ENCODE measurements at places on chromosomes 4 and X.

DNA sequence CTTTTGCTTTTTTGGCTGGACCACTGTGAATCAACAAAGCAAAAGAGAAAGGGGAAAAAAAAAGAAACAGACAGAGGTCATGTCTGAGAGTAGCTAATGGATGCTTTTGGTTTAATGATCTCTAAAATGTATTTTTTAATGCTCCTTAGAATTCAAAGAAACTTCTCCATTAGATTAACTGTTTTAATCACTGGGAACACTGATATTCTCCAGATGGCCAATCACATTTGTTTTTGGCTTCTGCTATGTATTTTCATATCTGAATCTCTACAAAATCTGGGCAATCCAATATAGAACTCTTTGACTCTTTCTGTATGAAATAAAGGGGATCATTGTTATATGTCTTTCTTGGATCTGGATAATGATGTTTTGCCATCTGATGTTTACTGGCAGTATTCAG is 278.2 kb downstream of the ADGRL3 start:
- DNase-seq = no peak

GRCh38 chrX:118945921-118946320 is 28.5 kb upstream of the LONRF3 start:
- DNase-seq = no peak

GRCh38 chr4:112145790-112146501 is 692 bp downstream of the FAM241A start:
- no peak for DNase-seq

GRCh38 chr4:5998333-5998936 is 19.8 kb downstream of the C4orf50 start:
- peak; percentile 40 for DNase-seq

GRCh38 chr4:113480109-113480508 is 281.4 kb downstream of the CAMK2D start:
- DNase-seq = no peak

GRCh38 chr4:69833251-69833650 is 26.7 kb downstream of the SULT1E1 start:
- DNase-seq = no peak

DNA sequence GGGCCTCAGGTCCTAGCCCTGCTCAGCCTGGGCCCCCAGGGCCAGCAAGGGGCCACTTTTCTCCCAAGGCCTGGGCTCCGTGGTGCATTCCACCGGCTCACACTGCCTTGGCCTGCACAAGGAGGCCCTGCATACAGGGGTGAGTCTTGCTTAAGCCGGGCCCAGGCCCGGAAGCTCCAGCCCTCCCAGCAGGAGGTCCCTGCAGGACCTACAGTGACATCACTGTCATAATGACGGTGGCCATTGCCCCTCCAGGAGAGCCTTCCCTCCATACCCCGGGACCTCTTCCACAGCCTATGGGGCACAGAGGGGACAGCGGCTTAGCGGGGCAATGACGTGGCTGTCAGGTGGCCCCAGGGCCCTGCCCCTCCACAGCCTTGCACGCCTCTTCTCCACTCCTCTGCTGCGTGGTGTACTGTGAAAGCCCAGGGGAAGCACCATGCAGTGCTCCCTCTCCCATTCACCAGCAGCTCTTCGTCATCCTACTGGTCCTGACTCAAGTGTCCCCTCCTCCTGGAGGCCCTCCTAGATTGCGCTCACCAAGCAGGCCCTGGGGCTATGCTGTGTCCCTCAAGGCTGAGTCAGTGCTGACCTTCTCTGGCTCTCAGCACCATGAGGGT is 32.3 kb upstream of the AFAP1 start:
- DNase-seq = no peak

- peak; percentile 58 for DNase-seq
These were observed 160.4 kb upstream of the MAMLD1 start for GRCh38 chrX:150202641-150203247.

GRCh38 chr4:26806331-26806730 is 54.3 kb upstream of the STIM2 start:
- DNase-seq = no peak

- peak; percentile 42 for DNase-seq
These were observed 768 bp downstream of the MID2 start for GRCh38 chrX:107826238-107827029.

DNA sequence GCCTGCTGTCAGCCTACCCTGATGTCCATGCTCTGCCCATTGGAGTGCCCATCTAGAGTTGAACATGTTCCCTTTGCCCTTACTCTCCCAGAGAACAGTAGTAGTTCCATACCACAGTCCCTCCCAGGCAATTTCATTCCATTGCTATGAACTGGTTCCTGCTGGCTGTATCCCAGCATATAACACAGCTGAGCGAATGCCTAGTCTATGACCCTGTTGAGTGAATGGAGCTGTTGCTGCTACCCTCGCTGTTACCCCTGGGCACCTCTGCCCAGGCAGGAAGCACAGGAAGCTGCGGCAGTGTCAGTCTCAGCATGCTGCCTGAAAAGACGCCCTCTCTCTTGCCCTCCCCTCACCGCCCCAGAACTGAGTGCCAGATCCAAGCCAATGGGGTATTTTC is 73.3 kb downstream of the SOX3 start:
- DNase-seq = no peak

- no peak for DNase-seq
These were observed 37.6 kb downstream of the EFHC2 start for GRCh38 chrX:44305921-44306320.

GRCh38 chr4:2832309-2832980 is 11.2 kb upstream of the ADD1 start:
- DNase-seq = no peak

GRCh38 chrX:10818651-10819050 is 198.3 kb upstream of the MID1 start:
- no peak for DNase-seq

DNA sequence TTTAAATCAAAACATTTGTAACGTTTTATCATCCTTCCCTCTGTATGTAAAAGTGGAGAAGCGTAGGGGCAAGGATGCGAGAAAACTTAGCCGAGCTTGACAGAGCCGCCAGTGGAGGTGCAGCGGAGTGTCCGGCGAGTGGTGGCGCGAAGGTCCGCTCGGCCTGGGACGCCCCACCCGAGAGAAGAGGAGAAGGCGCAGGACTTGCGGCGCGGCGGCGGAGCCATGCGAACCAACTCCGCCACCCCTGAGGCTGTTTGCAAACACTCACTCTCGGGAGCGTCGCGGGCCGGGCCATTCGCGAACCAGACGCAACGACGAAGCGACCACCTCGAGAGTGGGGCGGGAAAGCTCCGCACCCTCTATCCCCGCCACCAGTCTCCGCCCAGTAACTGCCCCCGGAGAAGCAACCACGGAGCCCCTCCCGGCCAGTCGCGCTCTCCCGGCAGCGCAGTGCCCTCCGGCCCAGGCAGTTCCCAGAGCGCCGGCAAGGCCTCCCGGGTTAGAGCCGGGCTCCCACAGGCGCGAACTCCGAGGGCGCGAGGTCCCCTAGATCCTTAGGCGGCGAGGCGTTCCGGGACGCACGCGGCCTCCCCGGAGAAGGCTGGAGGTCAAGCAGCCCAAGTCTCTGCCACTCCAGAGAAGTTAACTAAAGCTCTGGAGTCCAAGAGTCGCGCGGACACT is 2.3 kb upstream of the MAB21L2 start:
- DNase-seq = peak; percentile 26

DNA sequence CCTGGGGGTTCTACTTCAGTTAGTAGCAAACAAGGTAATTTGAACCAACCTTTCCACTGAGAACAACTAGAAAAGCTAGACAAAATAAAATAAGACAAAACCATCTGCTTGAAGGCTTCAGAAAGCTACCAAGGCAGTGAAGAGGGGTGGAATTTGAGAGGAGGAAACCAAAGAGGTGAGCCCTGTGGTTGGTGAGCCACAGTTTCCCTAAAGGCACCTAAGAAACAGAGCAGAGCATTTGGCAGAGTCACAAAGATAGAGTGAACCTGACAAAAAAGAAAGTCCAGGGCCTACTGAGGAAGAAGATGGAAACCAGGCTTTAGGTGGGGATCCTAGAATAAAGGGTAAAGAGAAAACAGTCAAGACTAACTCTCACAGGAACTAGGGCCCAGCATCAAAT is 44.3 kb downstream of the CHST7 start:
- no peak for DNase-seq

DNA sequence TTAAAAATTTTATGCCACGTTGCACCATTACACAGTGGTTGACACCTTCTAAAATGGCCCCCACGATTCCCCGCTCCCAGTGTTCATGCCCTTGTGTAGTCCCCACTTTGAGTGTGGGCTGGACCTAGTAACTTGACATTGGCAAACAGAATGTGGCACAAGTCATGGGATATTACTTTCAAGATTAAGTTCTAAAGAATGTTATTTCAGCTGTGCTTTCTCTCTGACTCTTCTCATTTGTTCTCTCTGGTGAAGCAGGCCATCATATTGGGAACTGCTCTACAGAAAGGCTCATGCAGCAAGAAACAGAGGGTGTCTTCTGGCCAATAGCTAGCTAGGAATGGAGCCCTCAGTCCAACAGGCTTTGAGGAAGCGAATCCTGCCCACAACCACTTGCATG is 67.1 kb downstream of the ATXN3L start:
- no peak for DNase-seq

DNA sequence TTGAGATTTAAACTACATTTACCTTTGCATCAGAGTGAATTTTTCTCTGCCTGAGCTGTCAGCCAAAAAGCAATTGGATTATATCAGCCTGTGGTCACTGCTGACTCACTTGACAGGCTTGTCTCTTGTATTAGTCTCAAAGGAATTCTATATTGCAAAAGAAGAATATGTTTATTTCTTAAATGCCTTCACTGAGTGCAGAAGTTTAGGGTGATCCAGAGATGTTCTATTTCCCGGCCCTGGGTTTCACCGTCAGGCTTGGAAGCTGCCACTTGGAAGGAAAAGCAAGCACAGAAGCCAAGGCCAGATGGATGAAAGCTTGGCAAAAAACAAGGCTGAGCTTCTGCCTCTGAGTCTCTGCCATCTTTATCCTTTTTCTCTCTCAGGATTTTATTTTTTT is 80.9 kb downstream of the FAM114A1 start:
- DNase-seq = peak; percentile 94

DNA sequence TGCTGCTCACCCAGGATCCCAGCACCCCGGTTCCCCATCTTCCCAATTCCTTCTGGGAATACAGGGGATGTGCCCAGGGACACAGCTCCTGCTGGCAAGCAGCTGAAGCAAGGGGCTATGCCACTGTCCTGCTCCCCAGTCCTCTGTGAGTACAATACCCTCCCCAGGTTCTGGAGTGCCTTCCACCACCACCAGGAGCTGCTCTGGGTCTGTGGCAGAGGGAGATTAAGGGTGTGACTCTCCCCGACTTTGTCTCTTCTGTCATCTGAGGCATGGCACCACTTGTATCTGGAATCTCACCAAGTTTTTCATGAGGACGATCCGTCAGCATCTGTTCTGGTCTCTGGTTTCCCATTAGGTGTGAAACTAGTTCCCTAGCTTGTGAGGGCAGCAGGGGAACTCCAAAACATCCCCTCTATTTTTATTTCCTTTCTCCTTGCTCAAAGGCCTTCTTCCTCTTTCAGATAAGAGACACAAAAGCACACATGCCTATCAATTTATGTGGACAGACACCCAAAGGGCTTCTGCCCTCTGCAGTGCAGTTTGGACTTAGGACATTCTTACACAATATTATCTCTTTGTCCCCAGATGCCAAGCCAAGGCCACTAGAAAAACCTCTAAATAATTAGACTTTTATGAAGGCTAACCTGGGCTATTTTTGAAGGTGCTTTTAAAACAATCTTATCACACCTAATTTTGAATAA is 26.8 kb downstream of the MGST2 start:
- DNase-seq = no peak

- DNase-seq = peak; percentile 10
These were observed 36.6 kb upstream of the PTPN13 start for GRCh38 chr4:86557526-86557925.

DNA sequence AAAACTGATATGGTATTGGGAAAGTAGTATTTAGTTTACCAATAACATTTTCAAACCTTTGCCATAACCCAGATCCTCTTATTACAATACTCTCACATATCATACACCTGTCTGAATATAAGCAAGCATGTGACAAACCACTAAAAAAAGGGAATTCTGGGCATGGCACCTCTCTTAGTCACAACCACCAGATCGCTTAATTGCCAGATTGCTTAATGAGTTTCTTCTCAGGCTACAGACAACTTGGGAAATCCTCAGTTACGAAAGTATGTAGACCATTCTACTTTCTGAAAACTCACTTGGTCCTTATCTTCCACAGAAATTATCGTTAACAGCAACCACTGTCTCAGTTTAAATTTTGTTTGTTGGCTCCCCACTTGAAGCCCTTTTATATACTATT is 2.1 kb downstream of the NAF1 start:
- peak; percentile 19 for DNase-seq

- DNase-seq = no peak
These were observed 34.2 kb downstream of the ARHGEF9 start for GRCh38 chrX:63750811-63751210.

DNA sequence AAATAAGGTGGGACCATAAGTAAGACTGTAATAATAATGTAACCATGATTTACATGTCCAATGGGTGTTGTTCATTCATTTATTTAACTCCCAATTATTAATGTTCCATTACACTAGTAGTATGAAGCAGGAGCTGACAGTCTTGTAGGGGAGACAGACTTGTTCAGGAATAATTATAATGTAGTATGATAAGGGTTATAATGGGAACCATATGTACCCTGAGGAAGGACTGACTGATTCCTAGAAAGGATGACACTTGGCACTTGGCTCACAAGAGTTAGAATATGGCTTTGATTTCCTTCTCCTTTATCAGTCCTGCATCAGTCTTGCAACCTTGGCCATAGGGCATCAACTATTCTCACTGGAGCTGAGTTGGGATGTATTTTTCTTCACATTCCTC is 24.2 kb downstream of the PCDH7 start:
- DNase-seq = no peak

DNA sequence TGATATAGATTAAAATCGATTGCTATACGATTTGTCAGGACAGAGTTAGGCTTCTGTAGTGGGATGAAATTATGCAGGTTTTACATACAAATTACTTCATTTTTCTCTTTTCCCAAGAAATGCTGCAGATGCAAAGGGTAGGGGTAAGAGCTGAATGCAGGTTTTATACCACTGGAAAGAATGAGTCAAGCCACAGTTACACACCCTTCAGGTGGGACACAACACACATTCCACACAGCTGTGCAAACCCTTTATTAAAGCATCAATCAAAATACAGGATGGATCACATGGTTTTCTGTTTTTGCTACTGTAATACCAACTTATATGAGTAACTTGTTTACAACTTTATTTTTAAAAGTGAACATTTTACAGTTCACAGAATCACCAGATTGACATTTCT is 39.8 kb downstream of the MFAP3L start:
- DNase-seq = no peak

- DNase-seq = no peak
These were observed 669.5 kb upstream of the MAGEB2 start for GRCh38 chrX:29545878-29546277.

DNA sequence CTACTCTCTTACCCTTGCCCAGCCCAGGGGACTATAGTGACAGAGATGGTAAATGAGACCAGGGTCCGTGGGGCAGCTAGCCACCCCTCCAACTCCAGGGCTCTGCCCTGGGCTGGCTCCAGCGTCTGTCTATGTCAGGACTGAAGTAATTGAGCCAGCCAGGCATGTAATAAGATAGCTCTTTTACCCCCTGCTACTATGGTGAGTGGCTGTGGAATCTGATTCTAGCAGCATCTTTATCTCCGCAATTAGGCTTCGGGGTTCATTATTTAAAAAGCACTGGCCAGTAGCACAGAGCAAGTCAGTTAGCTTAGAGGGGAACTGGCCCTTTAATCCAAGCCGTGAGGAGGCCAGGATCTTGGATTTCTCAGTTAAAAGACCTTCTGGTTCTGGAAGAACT is 123.3 kb upstream of the RAI2 start:
- no peak for DNase-seq

GRCh38 chrX:33190016-33190415 is 21.3 kb downstream of the DMD start:
- DNase-seq = peak; percentile 41

Measured in fibroblast of skin of right quadriceps (primary cell).